DMS 273 treated with DMSO at 0.1 percent for 48 hours (cell line): ENCODE measurements at places on chromosomes 12 and 14.

- no peak for DNase-seq
Observed at GRCh38 chr12:95554532-95555071, 3.3 kb upstream of the USP44 start.

DNA sequence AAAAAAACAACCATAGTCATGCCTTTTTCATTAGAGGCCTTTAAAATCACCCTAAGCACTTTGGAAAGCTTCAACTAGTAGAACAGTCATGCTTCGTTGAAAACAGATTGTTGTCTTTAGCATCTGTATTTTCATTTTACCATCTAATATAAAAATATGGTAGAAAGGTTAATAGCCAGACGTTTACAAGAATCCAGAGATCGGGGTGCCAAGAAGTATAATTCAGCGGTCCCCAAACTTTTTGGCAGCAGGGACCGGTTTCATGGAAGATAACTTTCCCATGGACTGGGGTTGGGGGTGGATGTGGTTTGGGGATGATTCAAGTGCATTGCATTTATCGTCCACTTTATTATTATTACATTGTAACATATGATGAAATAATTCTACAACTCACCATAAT, 138.4 kb downstream of the GLT1D1 start:
- no peak for DNase-seq

DNA sequence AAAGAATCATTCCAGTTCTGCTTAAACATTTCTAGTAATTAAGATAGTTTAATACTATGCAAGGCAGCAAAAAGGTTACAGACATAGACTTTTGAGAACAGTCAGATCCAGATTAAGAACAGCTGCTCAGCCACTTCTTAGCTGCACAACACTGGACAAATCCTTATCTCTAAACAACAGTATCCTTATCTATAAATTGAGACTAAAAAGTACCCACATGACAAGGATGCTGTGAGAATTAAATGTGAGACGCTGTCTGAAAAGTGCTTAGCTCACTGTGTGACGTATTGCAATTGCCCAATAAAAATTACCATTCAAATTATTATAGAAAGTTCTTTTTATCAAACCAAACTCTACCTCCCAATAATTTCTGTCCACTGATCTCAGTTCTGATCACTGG, 35.5 kb downstream of the BORCS5 start:
- no peak for DNase-seq

DNA sequence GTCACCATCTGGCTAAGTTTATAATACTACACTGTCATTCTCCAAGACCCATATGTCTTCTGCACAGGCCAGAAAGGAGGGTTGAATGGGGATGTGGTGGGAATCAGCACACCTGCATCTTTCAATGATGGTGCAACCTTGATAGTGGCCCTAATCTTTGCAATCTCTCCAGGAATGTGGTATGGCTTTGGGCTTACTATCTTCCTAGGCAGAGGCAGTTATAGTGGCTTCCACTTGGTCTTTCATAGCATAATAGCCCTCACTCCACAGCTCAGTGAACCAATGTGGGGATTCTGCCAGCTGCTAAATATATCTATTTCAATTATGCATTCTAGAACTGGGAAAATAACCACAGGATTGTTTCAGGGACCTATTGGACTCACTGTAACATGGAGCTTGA, 61.8 kb upstream of the ATP2B1 start:
- peak; percentile 66 for DNase-seq

DNA sequence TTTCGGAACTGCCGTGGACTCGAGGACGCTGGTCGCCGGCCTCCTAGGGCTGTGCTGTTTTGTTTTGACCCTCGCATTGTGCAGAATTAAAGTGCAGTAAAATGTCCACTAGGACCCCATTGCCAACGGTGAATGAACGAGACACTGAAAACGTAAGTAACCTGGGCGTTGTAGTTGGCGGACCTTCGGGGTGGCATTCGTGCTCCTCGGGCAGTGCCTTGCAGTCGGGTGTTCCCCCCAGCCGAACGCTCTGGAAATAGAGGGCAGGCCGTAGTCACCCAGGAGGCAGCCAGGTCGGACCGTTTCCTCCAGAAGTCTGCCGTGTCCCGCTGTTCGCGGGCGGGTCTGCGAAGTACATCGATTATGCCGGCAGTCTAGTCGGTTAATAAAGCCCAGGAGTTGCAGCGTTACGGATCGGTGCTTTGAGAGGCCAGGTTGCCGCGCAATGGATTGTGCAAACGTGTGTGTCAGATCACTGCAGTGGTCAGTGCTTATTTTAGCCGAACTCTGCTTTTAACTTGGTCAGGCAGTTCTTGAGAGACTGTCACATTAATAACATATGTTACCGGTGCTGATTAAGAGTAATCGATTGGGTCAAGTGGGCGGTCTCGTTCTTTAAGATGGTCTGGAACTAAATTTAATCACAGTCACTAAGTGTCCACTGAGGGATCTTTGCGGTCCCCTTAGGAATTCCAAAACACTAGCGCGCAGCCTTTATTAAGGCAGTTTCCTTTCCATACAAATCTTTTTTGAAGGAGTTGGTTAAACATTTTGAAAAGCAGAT, 906 bp downstream of the MARK3 start:
- no peak for DNase-seq
